Kidney (tissue), 22 donors: ENCODE measurements at places on chromosomes 11 and 22. TPM values are rescaled to one million over a fixed set of nuclear protein-coding genes. Genes with fewer than 3 reads are reported as not detected.

SCGB2A2 gene
- polyA plus RNA-seq, result not detected

ELP4 gene
- 26.2 TPM for polyA plus RNA-seq

DBX1 gene
- not detected for polyA plus RNA-seq

DDIAS gene
- polyA plus RNA-seq, result 0.19 TPM

PRR33 gene
- not detected for polyA plus RNA-seq

FREY1 gene
- polyA plus RNA-seq, result 0.99 TPM

MUC6 gene
- polyA plus RNA-seq, result 1.1 TPM

NCF4 gene
- polyA plus RNA-seq, result 4.7 TPM

IGLL1 gene
- polyA plus RNA-seq, result not detected

TMEM121B gene
- polyA plus RNA-seq, result 0.19 TPM

OR52N4 gene
- polyA plus RNA-seq, result not detected

RAG2 gene
- not detected for polyA plus RNA-seq

HEPACAM gene
- polyA plus RNA-seq, result 0.30 TPM

ALDH3B1 gene
- polyA plus RNA-seq, result 20.9 TPM

GGT5 gene
- polyA plus RNA-seq, result 63.2 TPM

MRGPRX4 gene
- not detected for polyA plus RNA-seq

APOBEC3G gene
- 4.8 TPM for polyA plus RNA-seq

VSIG10L2 gene
- not detected for polyA plus RNA-seq

BCR gene
- 45.0 TPM for polyA plus RNA-seq

KCNK4 gene
- polyA plus RNA-seq, result not detected

NAA40 gene
- polyA plus RNA-seq, result 11.8 TPM

OR4A16 gene
- polyA plus RNA-seq, result not detected

OR8A1 gene
- polyA plus RNA-seq, result not detected

CALCA gene
- polyA plus RNA-seq, result 29.8 TPM

CASP1 gene
- polyA plus RNA-seq, result 9.7 TPM

ESAM gene
- 85.8 TPM for polyA plus RNA-seq

CDCA5 gene
- polyA plus RNA-seq, result 0.43 TPM

PHETA2 gene
- 6.3 TPM for polyA plus RNA-seq

ELF5 gene
- 18.9 TPM for polyA plus RNA-seq
